ENCODE measurements at places on chromosomes 12 and 14.
A peak's percentile ranks its signal among the peaks of the same experiment; 100 is the strongest.

GRCh38 chr12:27434673-27435565, 11.6 kb upstream of the SMCO2 start:
- DNase-seq: peak; percentile 1

DNA sequence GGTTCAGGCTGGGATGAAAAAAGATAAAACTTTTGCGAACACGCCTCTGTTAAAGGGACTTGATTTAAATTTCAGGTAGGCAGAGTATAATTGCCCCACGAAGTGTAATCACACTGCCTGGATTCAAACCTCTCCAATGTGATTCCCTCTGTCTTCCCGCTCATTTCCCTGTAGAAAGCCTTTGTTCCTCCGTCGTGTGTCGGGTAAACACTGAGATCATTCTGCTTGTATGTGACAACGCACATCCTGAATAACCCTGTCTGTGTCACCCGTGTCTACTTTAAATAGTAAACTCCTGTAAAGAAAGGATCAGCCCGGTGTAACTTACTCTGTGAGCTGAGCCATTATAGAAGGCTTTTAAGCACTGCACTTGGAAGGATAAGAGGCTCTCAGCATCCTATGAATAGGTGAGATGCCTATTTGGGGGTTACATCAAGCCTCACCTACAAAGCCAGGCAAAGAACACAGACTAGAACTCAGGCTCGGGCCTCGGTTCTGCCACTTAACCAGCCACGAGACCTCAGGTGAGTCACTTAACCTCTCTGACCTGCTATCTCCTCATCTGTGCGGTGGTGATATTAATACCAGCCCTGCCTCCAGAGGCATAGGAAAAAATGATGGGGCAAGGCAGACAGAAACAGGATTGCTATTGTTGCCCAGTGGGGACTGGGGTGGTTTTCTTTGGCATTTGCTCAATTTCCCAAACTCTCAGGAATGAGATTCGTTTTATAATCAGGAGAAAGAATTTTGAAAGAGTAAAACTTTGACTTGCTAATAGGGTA, 74.2 kb downstream of the RBM19 start:
- DNase-seq: no peak

- DNase-seq: no peak
These were observed 22.2 kb upstream of the PLEKHG6 start for GRCh38 chr12:6288235-6288634.

DNA sequence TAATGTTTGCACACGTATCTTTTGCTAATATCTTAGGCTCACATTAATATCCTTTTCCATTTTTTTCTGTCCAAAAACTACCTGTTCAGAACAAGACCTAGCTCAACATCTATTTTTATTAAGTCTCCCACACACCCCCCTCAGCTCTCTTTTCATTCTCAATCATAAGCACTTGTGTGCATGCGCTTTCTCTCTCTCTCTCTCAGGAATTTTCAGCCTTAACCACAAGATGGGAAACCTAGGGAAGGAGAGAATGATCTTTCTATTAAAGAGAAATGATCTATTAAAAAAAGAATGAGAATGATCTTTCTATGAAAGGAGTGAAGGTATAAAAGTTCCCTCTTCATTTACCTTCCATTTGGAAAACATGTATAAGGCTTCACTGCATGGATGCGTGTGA, 39.7 kb upstream of the AP4S1 start:
- DNase-seq: no peak

GRCh38 chr12:26648999-26649398, 184.0 kb downstream of the ITPR2 start:
- DNase-seq: no peak

DNA sequence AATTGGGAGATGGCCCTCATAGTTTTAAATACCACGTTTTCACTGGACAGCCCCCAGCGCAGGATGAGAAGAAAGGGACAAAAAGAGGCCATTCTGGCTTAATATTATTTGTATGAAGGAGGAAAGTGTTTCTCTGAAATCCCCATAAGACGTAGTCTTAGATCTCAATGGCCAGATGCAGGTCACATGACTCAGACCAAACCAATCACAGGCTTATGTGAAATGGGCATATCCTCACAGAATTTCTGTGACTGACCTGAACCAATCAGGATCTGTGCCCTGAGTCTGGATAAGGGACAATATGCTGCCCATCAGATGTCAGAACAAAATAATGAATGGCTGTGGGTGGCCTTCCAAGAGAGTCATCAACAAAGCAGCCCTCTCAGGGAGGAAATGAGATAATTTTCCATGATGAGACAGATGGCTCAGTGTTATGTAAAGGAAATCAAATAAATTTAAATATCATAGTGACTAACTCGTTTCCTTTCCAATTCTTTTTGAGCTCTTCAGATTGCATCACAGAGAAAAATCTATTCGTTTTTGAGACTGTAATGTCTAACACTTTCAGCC, 1009.5 kb upstream of the TMEM132C start:
- DNase-seq: no peak

DNA sequence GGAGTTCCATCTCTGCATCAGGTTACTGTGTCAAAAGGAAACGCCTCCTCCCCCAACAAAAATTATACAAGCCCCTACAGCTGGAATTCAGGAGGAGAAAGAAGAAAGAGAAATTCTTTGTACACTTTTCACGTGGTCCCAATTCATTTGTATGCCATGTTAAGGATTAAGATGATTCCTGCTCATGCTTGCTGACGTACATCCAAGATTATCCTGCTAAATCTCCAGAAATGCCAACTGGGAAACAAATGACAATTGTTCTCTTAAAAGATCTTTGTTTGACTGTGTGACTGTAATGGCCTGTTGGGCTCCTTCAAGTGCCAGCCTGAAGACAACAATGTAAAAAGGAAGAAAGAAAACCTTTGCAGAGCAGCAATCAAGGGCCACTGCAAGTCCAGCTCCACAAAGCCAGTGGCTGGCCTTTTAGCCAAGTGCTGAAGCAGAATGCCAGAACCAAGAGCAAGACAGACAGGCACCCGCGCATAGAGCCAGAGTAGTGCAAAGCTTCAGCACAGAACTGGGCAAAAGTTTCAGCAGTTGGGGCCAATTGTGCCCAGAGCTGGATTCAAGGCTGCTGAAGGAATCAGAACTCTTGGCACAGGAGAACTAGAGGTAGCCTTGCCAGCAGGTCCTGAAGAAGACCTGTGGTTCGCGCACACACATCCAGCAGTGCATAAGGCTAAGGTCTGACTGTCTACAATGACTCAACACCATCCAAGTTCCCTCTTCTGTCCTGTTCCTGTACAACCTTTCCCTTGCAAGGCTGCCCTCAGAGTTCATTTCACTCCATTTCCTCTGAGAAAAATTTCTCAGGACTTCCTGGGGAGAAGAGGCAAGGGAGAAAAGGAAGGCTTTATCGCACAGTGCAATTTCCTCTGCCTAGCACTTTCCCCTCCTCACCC, 209.7 kb upstream of the BMP4 start:
- DNase-seq: no peak

DNA sequence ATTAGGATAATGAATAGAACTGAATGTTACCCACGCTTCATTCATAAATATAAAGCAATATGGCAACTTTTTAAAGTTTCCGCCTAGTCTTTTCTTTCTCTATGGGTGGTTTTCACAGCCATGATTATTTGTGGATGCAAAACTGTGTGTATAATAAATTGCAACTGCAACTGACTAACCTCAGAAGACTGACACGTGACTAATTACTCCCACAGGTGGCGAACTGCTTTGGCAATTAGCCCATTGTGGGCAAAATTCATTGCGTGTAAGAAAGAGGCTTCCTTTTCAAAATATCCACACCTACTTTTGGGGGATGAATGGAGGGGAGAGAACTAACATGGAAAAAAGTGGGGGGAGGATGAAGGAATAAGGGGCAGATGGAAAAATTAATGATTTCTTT, 79.0 kb downstream of the SLC25A21 start:
- DNase-seq: no peak

DNA sequence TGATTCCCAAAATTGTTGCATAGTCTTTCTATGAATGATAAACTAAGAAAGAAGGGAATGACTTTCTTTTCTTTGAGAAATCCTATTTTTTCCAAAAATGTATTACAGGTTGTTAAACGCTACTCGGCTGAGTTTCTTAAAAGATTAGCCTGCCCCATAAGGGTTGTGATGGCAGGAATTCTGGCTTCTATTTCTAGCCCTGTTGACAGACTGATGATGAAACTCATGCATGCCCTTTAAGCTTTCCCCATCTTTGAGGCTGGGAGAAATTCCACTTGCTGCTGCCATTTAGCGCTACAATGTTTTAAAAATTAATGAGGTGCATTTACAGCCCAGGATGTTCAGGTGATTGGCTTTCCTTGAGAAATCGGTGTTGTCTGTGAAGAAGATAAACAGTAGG, 33.2 kb upstream of the RASSF3 start:
- no peak for DNase-seq

DNA sequence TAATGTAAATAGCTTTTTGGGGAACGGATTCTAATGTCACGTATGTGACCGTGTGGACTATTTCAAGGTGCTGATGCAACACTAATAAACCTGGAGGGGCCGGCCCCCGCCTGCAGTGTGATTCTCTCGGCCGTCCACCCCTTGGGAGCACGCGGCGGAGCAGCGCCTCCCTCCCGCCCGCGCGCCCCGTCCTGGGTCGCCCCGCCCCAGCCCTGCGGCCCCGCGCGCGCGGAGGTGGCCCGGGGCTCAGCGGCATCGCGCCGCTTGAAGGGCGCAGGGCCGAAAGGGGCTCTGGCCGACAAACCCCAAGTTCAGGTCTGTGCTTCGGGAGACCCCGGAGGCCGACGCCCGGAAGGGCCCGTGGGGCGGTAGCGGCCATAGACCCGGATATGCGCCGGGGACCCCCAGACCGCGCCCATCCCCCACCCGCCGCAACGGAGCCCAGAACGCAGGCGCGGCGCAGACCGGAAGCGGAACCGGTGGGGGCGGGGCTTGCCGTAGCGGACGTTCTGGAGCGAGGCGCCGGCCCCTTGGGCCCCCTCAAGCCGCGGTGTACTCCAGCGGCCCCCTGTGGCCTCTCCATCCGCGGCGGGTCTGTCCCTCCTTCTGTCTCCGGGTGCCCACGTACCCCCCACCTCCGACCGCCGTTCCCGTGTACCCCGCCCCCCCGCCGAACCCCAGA, at the start of gene TEX22:
Gene TEX22 (plus strand): TSS at position 495 of the 682 bp plus-strand sequence. CDS start 803 bp downstream, outside the sequence.
- DNase-seq: peak; percentile 86

- no peak for DNase-seq
These were observed 441.3 kb downstream of the DAD1 start for GRCh38 chr14:22147716-22148115.

- DNase-seq: no peak
These were observed 180.0 kb downstream of the ESR2 start for GRCh38 chr14:64114166-64114565.

- no peak for DNase-seq
These were observed 48.4 kb downstream of the GALNT9 start for GRCh38 chr12:132281038-132281437.

GRCh38 chr12:7289743-7290142, 14.1 kb upstream of the ACSM4 start:
- DNase-seq: no peak

DNA sequence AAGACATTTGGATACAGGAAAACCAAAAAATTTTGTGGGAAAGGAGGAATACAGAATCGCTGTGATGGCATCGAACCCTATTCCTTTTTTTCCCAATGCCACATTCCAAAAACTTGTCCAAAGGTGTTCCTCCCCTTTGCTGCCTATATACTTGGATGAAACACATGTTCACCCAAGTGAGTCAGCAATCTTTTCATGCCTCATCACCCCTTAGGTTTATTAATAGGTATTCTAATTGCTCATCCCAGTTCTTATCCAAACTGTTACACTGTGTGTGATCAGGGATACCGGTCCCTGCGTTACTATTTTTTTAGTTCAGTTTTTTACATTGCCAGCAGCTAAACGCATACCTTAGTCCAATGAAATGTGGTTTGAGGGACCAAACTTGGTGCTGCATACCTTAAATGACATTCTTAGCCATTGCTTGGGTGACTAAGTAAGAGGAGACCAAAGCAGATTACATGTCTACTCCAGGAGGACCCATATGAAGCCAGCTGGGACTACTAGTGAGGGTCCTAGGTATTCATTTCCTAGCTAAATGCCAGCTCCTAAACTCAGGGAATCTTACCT, 20.6 kb upstream of the ST8SIA1 start:
- DNase-seq: no peak

GRCh38 chr12:41055875-41056577, 132.1 kb upstream of the PDZRN4 start:
- DNase-seq: no peak

DNA sequence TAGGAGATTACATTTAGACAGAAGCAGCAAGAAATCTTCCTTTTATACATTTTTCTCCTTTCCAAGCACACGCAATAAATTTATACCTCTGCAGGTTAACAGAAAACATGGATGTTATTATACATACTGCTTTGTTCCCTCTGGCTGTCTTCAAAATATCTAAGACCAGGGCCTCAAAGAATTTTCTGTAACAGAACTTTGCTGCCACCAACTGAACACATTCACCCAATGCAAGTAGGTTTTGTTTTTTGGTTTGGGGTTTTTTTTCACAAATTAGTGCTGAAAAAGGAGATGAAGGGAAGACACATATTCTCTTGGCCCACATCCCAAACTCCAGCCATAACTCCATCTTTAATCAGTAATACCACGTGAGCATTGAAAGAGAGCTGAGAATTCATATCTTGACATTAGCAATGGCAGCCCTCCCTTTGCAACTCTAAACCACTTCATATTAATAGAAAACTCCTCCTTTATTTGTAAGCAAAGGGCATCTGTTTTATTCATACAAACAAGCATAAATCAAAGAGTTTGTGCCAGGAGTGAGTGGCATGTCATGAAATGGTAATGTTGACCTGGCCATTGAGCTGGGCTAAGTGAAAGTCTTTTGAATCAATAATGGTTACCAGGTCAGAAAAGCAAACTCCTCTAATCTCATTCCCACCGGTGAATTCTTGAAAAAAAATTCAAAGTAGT, 150.8 kb upstream of the FSCB start:
- no peak for DNase-seq

DNA sequence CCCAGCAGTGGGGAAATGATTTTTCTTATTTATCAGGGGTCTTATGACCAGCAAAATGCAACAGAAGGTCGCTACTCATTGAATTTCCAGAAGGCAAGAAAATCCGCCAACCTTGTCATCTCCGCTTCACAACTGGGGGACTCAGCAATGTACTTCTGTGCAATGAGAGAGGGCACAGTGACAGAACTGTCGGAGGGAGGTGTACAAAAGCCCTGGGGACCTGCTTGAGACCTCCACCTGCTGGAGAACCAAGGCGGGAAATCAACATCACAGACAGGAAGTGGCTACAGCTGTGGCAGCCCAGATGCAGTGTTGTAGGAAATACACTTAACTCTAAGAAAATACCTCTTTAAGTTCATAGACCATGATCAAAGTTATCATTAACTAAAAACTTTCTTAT, 250.9 kb upstream of the OR4E1 start:
- peak; percentile 30 for DNase-seq

- DNase-seq: no peak
These were observed 74.6 kb upstream of the CEP83 start for GRCh38 chr12:94534278-94534677.

DNA sequence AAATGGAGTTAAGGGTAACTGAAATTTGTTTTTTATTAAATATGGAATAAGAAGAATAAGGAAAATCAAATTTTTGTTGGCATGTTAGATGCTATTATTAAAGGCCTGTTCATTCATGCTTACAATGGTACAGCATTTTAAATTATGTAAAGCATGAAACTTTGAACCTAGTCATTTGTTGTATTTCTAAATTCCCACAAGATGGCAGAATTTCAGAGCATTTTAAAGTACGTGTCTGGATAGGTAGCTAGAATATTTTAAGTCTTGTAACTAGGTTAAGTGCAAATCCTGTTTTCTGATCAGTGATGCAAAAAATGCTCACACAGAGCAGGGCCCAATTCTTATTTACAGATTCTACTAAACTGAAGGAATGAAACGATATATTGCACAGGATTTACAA, 585.6 kb upstream of the MIS18BP1 start:
- no peak for DNase-seq

Measured in activated T-helper 1 cell treated with anti-CD3 and anti-CD28 coated beads, Interleukin-2, amount 50 U/mL, for 16 hours (primary cell).